ENCODE measurements at places on chromosomes 7 and 10. TPM values are rescaled to one million over a fixed set of nuclear protein-coding genes. Genes with fewer than 3 reads are reported as not detected.
A peak's percentile ranks its signal among the peaks of the same experiment; 100 is the strongest.

The DNAJB12 gene
- total RNA-seq: 16.1 TPM

The FFAR4 gene
- 0.04 TPM for total RNA-seq

The LRRD1 gene
- total RNA-seq: not detected

The CCDC136 gene
- 93.6 TPM for total RNA-seq

The CYP3A5 gene
- total RNA-seq: not detected

The SFTPA2 gene
- total RNA-seq: not detected

The PSAP gene
- total RNA-seq: 358 TPM

The FAM131B gene
- total RNA-seq: 20.1 TPM

The SKAP2 gene
- total RNA-seq: 6.3 TPM

- no peak for DNase-seq
Observed at GRCh38 chr10:72298592-72299519, 25.1 kb downstream of the DDIT4 start.

DNA sequence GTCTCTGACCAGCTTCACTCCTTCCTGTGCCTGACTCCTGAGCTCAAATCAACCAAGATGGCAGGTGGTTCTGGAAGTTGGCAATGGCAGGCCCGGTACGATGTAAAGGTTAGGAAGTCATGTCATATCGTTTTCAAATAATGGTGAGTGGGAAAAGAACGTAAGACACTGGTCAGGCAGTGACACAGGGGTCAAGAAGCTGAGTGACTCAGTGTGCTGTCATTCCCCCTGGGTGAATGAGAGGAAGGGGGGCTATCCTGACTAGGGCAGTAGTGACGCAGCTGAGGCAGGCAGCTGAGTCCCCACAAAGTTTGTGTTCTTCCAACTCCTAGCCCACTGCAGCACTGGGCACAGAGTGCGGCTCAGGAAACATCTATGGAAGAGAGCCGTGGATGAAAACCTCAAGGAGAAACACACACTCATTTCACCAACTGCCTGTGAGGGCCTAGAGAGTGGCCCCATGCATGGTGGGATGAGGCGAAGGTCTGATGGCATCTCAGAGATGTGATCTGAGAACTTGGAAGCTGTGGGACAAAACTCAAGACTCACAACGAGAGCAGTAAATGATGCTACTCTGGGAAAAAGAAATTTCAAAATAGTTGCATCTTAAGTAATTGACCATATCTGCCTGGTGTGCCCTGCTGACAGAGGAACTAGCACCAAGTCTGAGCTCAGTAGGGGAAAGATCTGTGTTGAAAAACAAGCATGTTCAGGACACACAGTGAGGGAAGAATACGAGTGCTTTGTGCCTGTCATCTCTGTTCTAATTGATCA lies 23.2 kb downstream of the CREB3L2 start:
- DNase-seq: no peak

GRCh38 chr7:149662591-149663095 lies 110.7 kb downstream of the ZNF467 start:
- DNase-seq: peak; percentile 90

DNA sequence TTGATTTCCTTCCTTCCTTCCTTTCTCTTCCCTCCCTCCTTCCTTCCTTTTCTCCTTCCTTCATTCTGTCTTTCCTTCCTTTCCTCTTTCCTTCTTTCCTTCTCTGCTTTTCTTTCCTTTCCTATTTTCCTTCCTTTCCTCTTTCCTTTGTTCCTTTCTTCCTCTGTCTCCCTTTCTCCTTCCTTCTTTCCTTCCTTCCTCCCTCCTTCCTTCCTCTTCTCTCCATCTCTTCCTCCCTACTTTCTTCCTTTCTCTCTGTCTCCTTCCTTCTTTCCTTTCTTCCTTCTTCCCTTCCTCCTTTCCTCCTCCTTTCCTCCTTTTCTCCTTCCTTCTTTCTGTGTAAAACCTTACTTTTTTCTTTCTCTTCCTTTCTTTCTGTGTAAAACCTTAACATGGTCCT lies 32.3 kb upstream of the NPTX2 start:
- DNase-seq: no peak

- DNase-seq: peak; percentile 85
Observed at GRCh38 chr7:88759230-88760135, at the start of gene ZNF804B. TSS of gene ZNF804B (plus strand) at chr7:88759700. CDS start at chr7:88759977, 277 bp downstream.

GRCh38 chr10:17963431-17963830 lies 11.7 kb downstream of the SLC39A12 start:
- DNase-seq: no peak

- no peak for DNase-seq
Observed at GRCh38 chr10:124703778-124704427, 40.3 kb downstream of the FAM53B start.

- no peak for DNase-seq
Observed at GRCh38 chr10:96835899-96836298, 3.8 kb downstream of the LCOR start.

DNA sequence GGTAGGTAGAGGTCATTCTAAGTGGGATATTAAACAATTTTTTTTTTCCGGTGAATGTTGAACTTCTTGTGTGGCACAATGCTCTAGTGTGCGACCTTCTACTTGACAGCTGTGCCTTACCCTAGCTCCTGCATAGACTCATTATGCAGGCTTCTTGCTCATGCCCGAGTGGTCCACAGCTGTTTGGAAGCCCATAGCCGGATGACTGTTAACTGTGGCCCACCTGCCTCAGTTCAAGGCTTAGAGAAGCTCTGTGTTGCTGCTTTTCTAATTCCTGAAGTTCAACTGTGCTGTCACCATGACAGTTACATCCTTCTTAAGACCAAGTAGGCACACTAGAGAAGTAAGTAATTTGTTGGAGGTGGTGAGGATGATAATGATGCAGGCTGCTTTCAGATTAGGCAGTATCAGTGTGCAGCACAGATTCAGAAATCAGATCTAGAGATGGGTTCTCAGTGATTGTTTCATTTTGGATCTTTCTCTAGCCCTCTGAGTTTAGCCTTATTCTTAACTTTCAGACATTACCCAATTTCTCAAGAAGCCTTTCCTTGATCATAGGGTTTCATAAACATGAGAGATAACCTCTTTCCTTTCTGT lies 278.4 kb downstream of the PHF14 start:
- DNase-seq: no peak

DNA sequence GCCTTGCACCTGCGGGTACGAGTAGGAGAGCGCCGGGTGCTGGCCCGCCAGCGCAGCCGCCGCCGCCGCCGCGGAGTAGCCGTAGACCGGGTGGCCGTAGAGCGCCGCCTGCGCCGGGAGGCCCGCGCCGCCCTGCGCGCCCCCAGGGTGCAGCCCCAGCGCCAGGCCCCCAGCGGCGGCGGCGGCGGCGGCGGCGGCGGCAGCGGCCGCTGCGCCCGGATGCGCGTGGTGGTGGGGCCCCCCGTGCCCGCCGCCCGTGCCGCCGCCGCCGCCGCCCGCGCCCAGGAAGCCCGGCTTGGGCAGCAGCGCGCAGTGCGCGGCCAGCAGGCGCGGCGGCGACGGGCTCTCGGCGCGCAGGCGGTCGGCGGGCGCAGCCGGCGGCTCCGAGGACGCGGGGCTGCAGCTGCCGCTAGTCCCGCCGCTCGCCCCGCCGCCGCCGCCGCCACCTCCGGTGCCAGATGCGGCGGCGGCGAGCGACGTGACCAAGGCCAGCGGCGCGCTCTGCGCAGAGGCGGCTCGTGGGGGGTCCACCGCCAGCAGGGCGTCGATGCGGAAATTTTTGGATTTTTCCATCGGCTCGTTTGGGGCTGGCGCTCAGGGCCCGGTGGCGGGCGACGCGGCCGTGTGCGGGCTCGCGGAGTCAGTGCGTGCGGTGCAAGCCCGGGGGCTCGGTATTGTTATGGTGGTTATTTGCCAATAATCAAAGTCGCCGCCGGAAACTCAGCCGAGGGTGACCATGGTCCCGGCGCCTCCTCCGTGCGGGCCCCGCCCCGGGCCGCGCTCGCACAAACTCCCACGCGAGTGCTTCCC lies 480 bp downstream of the MNX1 start:
- peak; percentile 65 for DNase-seq

- DNase-seq: peak; percentile 56
Observed at GRCh38 chr7:131106681-131107336, 220.9 kb upstream of the MKLN1 start.

DNA sequence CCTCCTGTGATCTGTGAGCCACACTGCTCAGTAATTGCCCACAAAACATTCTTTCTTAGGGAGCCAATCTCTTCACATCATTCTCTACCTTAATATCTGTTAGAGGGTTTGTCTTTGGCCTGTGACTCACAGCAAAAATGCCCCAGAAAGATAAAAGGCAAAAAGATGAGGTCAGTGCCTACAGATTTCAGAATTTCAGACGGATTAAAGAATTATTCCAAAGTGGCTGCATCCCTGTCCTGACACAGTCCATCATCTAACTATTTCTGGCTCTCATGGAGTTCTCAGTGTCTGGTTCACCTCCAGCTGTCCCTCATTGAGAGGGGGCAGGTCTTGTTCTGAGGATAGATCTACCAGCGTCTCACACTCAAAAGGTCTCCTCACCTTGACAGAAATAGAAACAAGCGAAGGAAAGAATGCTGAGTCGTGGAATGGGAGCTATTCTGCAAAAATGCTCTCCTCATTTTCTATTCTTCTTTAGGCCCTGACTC lies 138.5 kb upstream of the AOAH start:
- DNase-seq: no peak
